Endothelial cell of umbilical vein (primary cell): ENCODE measurements at places on chromosomes 1 and 21. TPM values are rescaled to one million over a fixed set of nuclear protein-coding genes. Genes with fewer than 3 reads are reported as not detected.

DNA sequence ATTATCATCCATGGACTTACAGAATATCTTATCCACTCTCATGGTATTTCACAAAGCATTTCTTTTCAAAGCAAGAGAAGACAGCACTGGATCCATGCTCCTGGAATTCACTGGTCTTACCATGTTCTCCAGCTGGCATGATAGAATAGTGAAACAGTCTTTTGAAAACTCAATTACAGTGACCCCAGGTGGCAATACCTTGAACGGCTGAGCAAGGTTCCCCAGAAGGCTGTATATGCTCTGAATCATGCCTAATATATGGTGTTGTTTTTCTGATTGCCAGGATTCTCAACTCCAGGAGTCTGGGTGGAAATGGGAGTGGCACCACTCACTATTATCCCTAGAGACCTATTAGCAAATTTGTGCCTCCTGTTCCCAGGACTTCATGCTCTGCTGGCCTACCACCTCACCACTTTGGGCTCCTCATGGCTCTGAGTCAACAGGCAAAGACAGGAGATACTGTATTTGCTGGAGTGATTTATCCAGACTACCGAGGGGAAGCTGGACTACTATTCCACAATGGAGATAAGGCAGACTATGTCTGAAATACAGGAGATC lies 87.6 kb downstream of the CATSPERE start:
- H3K4me3 ChIP-seq = no peak overlapping the region
- no peaks in the 10 kb centered on the region for H3K4me1 ChIP-seq
- H3K27ac ChIP-seq = no peak overlapping the region
- no peaks in the 10 kb centered on the region for H3K27me3 ChIP-seq

- no peak overlapping the region for H3K27ac ChIP-seq
- H3K4me3 ChIP-seq = no peak overlapping the region
- H3K27me3 ChIP-seq = no peaks in the 10 kb centered on the region
- no peaks in the 10 kb centered on the region for H3K36me3 ChIP-seq
- no peak for DNase-seq
- peaks cover 16% of the 10 kb centered on the region for H3K4me1 ChIP-seq
Observed at GRCh38 chr21:34093083-34093482, 19.7 kb downstream of the MRPS6 start.

DNA sequence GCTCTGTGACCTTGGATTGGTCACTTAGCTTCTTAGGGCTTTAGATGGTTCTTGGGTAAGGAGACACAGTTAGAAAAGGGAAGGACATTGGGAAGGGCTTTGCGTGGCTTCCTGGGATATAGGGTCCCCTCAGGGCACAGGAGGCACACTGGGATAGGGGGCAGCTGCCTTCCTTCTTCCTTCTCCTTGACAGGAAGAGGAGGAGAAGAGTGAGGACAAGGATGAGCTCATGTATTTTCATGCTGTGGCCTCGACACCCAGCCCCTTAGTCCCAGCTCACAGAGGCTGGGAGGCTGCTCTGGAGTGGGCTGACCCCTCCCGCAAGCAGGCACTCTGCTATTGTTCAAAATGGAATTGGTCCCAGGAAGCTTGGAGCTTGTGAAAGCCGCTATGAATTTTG lies 45.7 kb upstream of the POU3F1 start:
- no peaks in the 10 kb centered on the region for H3K4me1 ChIP-seq
- no peak overlapping the region for H3K27ac ChIP-seq
- no peaks in the 10 kb centered on the region for H3K27me3 ChIP-seq
- DNase-seq = no peak
- no peak overlapping the region for H3K4me3 ChIP-seq
- H3K36me3 ChIP-seq = no peaks in the 10 kb centered on the region

Gene ACOT7
- total RNA-seq = 69.4 and 76.5 TPM in 2 replicates

Gene HEYL
- total RNA-seq = not detected in 2 replicates

Gene ADIPOR1
- total RNA-seq = 66.9 and 67.2 TPM in 2 replicates

Gene FAM72D
- total RNA-seq = 3.2 and 3.3 TPM in 2 replicates

Gene LORICRIN
- not detected in 2 replicates for total RNA-seq

Gene CGN
- total RNA-seq = 0.73 and 1.2 TPM in 2 replicates
